Substantia nigra (tissue), 51 donors: ENCODE measurements at places on chromosomes 1 and 21.

- DNase-seq: no peak
Measured at GRCh38 chr1:212737559-212737958, 37.9 kb upstream of the BATF3 start.

DNA sequence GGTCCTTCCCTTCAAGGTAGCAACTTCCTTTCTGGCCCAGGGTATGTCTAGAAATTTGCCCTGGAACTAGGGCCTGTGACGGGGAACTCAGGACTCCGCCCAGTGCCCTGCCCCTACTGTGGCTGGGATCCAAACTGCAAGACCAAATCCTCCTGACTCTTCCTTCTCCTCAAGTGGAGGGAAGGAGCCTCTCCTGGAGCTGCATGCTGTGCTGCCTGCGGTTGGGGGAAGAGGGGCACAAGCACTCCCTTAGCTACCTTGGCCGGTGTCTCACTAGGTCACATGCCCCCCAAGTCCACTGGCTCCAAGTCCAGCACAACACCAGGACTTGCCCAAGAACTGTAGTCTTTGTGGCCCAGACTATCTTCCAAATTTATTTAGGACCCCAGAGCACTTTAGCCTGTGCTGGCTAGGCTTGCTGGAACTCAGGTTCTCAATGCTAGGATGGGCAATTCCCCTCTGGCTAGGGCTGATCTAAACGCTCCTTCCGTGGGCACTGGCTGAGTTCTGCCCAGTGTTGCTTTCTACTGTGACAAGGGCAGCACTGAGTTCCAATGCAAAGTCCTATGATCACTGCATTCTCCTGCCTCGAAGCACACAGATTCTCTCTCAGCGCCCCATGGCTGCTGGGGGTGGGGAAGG, 12.2 kb downstream of the ADSS2 start:
- DNase-seq: no peak

DNA sequence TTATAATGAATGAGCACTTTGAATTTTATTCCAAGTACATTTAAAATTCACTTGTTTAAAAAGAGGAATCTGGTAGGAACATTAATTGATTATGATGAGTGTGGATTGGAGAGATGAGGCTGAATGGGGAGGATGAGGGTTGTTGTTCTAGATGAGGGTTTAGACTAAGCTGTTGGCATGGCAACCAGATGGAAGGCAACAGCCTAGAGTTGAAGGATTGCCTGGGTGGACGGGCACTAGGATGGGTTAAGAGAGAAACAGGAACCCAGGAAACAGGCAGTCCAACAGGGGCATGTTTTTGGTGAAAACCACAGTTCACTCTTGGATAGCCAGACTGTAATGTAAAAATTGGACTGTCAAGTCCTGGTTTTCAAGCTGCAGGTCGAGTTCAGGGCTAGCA, 125.5 kb downstream of the CHRM3 start:
- no peak for DNase-seq

- DNase-seq: no peak
Measured at GRCh38 chr1:39680751-39681150, 8.8 kb upstream of the NT5C1A start.

DNA sequence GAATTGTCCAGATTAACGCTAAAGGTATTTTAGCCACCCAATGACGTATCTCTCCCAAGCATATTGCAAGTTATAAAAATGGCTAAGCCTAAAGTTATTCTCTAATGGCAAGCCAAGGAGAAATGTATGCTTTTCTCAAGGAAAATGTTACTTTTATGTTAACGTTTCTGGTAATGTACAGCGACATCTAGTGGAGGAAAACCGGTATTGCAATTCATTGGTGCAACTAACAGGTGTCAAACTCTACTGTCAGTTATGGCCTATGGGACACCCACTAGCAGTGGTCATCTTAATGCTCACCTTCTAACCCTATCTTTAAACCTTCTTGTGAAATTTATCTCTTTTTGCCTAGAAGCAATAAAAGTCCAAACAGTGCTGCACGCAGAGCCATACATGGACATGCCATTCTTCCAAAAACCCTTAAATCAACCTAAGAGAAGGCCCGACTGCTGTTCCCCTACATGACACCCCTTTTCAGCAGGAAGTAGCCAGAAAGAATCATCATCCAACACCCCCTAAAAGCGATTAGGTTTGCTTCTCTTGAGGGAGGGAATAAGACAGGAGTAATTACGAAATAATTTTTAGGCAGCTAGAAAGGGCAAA, 68.7 kb upstream of the LRIF1 start:
- no peak for DNase-seq

DNA sequence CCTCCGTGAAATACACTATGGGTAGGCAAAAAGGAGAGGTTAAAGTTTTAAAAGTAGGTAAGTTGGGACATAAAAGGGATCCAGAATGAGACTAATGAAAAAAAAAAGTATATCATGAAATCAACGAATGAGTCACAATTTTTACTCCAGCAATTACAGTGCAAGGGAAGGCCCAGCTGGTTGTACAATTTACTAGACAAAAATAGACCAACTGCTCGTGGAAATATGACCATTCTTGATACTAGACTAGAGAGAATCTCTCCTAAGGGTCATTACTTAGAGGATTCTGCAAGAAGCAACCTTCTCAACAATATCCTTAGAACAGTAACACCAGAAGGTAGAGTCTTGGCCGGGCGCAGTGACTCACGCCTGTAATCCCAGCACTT, 55.1 kb upstream of the EFHD2 start:
- no peak for DNase-seq

- DNase-seq: no peak
Measured at GRCh38 chr1:1418464-1419362, 2.4 kb downstream of the ANKRD65 start.

GRCh38 chr21:46212721-46213484, 15.7 kb downstream of the LSS start:
- no peak for DNase-seq

- no peak for DNase-seq
Measured at GRCh38 chr21:32279377-32279680, 480 bp upstream of the MIS18A start.

DNA sequence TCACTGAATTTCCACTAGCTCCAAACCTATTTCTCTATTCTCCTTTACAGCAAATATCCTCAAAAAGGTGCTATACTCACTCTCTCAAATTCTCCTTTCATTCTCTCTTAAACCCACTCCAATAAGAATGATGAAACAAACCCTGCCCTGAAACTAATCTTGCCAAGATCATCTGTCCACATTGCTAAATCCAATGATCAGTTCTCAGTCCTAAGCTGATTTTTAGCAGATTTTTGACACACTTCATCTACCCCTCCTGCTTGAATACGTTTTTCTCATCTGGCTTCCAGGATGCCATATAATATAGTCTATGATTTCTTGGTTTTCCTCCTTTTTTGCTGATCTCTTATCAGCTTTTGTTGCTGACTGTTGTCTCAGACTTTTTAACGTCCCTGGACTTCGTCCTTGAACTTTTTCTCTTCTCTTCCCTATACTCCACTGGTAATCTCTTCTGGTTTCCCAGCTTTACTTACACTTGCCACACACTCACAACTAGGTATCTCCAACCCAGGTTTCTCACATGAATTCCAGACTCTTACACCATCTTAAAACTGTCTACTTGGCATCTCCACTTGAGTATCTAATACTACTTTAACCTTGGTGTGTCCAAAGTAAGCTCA, 35.3 kb downstream of the RERE start:
- no peak for DNase-seq

DNA sequence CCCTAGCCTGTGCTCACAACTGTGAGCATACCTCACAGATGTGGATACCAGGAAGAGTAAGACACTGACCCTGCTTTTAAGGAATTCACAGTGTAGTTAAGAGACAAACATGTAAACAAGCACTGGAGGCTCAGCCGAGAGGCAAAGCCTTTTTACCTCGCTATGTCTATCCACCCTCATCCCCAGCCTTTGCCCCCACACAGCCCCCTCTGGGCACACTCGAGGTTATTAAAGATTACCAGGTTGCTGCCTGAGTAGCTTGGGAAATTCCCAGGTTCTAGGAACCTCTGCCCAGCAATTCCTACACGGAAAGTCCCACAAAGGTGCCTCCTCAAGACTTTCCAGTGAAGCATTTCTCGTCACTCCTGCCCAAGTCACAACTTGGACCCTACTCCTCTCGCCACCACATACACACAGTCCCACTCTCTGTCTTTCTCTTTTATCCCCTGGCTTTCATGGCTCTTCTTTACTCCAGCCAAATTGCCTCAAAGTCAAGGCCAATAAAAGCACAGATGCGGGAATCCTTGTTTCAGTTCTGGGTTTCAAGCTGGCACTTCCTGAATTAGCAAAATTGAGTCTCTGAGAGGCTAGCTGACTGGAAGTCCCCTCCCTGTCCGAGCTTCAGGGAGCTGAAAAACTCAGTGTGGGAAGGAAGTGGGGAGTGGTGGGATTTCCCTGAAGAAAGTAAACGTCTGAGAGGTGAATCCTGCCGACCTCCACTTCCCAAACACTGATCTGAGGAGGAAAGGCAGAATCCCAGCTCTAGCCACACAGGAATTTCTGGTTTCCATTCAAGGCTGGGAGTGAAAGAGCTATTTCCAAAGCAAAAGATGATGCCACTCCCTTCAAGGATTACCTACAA, 7.6 kb downstream of the DENND2D start:
- DNase-seq: no peak

- no peak for DNase-seq
Measured at GRCh38 chr1:244989813-244990212, 125.5 kb upstream of the HNRNPU start.

DNA sequence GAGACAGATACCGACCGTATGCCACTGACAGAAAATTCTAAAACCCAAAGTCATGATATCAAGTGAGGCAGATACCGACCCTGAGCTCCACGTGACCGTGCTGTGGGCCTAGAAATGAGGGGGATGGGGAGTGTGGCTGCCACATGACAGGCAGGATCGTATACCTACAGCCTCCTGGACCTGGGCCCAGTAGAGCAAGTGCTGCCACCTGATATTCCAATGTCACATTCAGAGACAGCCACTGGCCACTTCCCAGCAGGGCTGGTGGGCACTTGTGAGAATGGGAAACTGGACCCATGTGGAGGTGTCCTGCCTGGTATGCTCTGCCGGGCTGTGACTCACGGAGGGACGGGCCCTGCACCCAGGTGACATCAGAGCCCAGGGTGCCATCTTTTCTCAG, 44.6 kb upstream of the CLDN14 start:
- no peak for DNase-seq
